ENCODE measurements at places on chromosomes 7 and 10.

DNA sequence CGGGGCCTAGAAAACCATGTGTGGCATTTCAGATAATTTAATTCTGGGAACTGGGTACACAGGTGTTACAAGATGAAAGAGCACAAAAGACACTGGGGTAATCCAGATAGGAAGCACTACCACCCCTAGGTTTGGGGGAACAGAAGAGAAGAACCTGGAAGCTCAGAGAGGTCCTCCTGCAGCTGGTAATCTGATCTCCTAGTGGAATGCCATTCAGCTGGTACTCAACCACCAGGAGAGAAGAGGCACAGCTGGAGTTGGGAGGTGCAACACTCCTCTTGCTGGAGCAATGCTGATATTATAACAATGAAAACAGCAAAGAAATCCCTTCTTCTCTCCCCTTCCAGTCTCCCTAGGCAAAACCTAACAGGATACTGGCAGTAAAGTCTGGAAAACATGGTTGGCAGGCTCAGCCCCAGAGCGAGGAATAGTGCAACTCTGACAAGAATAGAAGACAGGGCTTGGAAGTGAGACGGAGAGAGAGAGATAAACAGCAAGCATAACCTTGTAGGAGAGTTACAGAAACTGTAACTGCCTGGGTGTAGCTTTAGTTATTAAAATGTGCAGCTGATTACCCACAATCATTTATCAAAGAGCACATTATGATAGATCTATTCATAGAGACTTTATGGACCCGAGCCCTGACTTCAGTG, 35.0 kb downstream of the NRF1 start:
- DNase-seq, result no peak

DNA sequence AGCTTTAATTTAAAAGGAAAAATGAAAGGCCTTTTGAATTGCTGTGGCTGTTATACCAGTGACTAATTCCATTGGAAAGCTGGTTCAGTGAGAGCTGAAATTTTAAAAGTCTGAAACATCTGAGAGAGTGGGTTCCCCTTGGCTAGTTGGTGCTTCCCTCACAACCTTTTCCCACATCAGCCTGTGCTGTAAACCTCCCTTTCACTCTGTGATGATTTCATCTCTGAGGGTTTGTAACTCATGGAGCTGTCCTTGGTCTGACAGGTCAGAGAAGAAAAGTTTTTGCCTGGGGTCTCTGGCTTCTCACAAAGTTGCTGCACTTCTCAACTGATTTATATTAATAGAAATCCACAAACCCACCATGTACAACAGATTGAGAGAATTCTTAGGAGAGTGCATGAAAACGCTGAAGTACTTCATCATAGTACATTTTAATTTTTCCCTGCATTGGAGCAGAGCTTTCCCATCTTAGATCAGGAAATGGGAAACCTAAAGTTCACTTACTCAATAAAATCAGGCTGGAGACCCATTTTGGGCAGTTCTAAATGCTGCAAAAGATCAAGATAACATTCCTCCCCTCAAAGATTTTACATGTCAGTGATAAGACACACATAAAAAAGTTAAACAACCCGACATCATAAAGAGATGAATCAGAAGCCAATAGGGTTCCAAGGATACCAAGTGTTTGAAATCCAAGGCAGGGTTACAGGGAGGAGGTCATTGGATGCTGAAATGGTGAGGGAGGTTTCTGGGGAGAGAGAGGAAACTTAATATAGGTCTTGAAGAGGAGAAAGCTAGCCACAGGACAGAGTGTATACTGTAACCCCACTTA, 157.0 kb upstream of the MKLN1 start:
- no peak for DNase-seq

- no peak for DNase-seq
These were observed 162.8 kb downstream of the CYP26A1 start for GRCh38 chr10:93236393-93237040.

- no peak for DNase-seq
These were observed 20.2 kb upstream of the SMC3 start for GRCh38 chr10:110547139-110547761.

DNA sequence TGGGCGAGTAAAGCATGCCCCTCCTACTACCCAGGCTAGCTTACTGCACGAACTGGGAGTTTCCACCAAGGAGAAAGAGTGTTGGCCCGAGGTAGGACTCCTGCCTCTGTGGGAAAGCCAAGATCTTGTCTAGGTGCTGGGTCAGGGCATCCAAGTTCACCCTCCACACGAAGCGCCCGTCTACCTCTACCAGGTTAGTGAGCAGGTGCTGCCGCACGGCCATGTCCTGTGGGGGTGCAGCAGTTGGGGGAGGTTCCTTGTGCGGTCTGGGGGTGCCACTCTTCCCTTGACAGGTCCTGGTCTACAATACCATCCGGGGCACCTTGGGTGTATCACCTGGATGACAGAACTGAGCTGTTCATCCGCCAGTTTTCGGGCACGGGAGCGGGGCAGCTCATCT, 1.7 kb downstream of the ABHD11 start:
- no peak for DNase-seq

GRCh38 chr10:94963901-94964300, 25.4 kb downstream of the CYP2C9 start:
- no peak for DNase-seq

- no peak for DNase-seq
These were observed 132.3 kb downstream of the THSD7A start for GRCh38 chr7:11699666-11700065.

- DNase-seq, result no peak
These were observed 179.2 kb downstream of the EBF3 start for GRCh38 chr10:129784891-129785290.

GRCh38 chr10:78316451-78316931, 282.8 kb downstream of the RPS24 start:
- peak; percentile 65 for DNase-seq

DNA sequence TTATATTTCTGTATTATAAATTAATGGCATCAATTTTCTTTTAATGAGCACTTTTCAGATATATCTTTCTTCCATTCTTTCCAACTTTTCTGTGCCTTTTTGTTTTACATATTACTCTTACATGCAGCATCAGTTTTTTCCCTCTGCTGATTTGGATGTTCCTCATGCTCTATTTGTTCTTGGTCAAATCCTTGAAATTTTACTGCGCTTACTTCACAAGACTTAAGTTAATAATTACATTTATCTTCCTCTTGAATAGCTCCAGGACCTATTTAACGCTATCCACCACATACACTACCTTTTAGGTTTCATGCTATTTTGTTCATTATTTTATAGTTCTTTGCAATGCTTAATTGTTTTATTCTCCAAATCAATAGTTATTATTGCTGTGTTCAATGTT, 97.6 kb upstream of the CTTNBP2 start:
- no peak for DNase-seq

GRCh38 chr10:90319188-90319914, 538.5 kb downstream of the HTR7 start:
- DNase-seq, result no peak

DNA sequence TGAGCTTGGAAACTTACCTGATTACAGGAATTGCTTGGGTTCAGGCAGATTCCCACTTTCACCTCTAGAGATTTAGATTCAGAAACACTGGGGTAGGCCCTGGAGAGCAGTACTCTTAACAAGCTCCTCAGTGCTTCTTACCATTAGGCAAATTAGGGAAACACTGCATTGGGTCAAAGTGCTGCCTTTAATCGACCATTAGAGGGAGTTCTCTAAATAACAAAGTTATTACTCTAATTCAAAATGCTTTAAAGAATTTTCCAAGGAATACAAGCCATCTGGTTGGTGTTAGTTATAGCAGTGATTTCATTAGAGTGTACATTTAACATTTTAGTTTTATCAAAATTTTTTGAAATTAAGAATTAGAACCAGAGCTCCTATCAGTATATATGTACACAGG, 324.5 kb downstream of the GFRA1 start:
- no peak for DNase-seq

- DNase-seq, result no peak
These were observed 12.1 kb downstream of the CRYGN start for GRCh38 chr7:151427705-151428377.

- DNase-seq, result no peak
These were observed 802 bp upstream of the CDK6 start for GRCh38 chr7:92837000-92837749.

GRCh38 chr7:30146127-30146612, 11.4 kb downstream of the MTURN start:
- DNase-seq, result no peak

GRCh38 chr7:157900011-157900410, 563.2 kb downstream of the DNAJB6 start:
- DNase-seq, result no peak

GRCh38 chr7:130904031-130904757, 170.2 kb upstream of the KLF14 start:
- DNase-seq, result no peak

DNA sequence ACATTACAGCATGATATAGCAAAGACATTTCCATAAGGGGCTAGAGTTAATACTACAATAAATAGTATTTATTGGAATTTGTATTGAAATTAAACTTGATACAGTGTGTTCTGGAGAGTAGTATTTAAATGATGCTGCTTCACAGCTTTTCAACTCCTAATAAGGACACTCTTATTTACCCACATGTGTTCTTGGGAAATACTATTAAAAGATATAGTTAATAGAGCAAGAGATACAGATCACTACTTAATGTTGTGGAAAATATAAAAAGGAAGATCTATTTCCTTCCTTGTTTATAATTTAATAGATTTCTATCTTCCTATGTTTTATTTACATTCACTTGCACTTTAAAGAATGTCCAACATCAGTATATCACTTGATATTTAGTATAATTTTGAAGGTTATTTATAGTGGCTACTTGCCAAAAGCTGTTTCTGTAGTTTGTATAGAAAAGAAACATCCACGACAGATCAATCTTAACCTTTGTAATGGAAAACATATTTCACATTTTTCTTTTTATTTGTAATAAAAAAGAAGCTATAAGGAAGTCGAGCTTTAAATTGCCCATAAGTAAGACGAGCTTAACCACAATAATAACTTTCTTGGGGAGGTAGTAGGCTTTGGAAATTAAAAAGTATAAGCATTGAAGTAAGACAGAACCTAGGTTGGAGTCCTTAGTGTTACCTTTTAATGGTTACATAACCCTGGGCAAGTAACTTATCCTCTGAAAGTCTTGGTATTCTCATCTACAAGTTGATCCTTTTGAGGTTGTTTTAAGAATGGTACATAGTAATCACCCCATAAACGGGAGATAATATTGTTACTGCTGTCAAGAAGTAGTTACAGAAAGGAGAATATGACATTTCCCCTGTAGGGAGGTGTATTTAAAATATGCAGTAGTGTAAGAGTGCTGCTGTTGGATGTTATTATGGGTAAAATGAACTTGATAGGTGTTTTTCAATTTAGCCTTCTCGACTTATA, 32.8 kb downstream of the CPED1 start:
- no peak for DNase-seq

DNA sequence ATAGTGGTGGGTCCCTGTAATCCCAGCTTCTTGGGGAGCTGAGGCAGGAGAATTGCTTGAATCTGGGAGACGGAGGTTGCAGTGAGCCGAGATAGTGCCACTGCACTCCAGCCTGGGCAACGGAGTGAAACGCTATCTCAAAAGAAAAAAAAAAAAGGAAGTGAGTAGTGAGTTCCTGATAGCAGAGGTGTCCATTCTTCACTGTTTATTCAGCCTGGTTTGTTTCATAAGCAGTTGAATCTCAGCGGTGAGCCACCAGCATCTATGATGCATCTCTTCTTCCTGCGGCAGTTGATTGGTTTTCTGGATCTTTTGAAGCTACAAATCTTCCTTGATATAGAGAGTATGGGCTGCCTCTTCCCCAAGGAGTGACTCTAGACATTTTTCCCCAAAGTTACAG, 316.1 kb upstream of the MTPN start:
- no peak for DNase-seq

DNA sequence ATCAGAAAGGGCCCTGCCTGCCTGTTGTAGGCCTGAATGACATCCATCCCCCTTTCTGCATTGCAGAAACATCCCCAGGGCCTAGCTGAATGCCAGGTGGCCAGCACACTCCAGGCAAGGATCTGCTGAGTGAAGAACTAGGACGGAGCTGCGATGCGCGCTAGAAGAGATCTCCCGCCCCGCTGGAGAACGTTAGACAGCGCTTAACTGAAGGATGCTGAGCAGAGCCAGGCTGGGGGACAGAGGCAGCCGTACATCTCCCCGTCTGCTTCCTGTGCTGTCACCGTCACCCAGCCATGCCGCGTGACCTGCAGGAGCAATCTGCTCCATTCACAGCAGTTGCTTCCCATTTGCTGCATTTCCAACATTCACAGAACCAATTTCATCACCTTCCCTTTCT, 73.3 kb downstream of the FAM53B start:
- no peak for DNase-seq

Measured in Right ventricle myocardium superior (tissue), 1 donor.